Activated gamma-delta T cell treated with anti-CD3 and anti-CD28 coated beads, Interleukin-2, amount 50 U/mL, for 16 hours (primary cell): ENCODE measurements at places on chromosomes 4 and X.

DNA sequence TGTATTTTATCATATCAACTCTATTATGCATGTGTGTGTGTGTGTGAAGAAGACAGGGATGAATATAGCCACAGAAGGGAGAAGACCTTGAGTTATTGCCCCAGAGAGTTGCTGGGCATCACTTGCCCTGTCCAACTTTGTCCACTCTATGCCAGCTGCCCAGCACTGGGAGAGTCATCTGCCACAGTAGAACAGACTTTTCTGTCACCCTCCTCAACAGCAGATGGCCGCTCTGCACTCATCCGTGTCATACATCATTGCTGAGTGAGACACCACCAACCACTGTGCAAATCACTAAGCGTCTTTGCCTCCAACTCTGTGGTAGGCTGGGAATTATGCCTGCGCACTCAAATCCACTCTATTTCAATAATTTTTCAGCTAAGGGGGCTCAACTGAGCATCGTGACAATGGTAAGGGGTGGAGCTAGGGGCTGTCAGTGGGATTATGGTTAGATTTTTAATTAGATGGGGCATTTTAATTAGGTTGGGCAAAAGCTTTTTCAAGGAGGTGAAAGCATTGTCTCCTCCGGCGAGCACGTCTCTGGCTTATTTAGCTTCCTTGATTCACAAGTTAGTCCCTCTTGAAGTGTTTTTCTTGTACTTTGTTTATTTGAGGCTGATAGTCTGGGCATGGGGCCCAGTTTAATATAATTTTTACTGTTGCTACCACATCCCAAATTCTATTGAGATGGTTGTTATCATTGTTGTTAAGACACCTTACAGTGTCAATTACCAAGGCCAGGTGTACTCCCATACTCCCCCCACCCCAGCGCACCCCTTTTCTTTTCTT, 100.1 kb upstream of the KLF3 start:
- no peak for DNase-seq

DNA sequence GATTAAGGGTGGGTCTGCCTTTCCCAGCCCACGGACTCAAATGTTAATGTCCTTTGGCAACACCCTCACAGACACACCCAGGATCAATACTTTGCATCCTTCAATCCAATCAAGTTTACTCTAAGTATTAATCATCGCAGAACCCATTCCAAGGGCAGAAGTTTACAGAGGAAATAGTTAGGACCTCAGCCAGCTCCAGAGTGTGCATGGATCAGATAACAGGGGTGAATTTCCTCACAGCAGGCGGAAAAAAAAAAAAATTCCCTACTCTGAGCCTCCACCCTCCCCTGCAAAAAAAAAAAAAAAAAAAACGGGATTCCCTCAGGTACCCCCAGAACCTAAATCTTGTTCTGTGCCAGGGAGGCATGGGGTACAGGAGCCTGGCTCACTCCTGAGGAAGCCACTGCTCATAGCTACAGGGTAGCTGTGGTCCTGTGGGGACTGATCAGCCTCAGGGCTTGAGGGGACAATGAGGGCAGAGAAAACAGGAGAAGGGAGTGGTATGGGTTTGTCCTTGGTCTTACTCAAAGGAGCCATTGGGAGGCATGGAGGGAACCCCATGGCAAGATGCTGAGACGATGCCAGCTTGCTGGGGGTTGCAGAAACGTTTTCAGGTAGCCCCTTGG, 113.0 kb downstream of the DHRSX start:
- no peak for DNase-seq

DNA sequence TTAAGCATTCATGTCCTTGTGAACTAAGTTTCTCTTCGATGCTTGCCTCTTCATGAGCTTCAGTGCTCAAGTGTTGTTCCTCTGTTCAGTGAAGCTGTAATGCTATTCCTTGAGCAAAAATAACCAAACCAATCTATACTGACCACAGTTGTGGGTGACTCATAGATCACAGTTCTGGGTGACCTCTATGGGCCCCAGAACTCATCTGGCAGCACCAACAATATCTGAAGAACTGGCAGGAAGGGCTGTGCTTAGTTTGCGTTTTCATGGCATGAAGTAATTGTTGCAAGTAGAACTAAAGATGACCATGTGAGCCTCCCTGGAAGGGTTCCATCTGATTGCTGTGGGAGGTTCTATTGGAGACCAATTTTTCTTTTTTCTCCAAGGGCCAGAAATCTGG, 106.2 kb downstream of the CCNG2 start:
- no peak for DNase-seq

DNA sequence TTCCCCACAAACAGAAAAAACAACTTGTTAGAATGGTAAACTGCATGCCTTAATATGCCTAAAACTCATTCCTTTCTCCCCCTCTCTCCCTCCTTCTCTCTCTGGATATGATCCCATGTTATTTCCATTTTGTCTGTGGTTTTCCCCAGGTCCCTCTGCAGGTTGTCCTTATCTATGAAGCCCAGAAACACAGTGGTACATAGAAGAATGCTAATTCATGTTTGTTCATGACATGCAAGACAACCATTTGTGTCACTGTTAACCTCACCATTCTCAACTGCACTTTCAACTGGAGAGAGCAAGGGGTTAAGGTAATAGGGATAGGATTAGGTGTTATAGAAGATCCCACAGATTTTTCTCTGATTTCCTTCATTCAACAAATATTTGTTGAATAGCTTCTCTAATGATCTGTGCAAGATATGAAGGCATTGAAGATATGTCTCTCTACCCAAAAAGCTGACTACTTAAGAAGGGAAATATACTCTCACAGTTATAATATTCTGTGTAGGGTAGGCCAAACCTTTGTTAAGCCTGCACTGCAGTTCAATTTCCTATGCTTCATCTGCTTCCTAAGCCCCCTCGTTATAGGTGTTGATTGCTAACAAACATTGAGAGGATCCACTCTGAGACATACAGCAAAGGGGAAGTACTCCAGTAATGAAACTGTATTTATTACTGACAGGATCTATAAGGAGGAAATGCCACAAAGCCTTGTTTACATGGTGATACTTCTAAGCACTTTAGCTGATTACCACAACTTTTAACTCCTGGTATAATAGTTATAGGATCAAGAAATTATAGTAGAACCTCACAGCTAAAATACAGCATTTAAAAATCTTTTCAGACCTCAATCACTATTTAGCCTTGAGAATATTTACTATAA, 96.1 kb downstream of the FRYL start:
- no peak for DNase-seq

DNA sequence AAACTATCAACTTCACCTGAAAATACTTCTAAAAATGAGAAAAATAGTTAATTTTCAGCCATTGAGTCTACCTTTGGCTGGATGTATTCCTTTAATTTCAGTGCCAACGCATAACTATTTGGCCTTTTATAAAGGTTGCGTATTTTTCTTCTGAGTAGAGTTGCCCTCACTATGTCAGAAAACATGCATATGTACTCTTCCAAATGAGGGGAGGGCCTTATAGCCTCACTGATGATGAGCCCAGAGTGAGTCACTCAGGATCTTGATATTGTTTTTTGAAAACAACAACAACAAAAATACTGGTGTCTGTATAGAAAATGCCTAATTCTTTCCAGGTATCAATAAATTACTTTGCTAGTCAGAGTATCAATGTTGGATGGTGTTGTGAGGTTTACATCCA, 349.3 kb downstream of the FBXO8 start:
- DNase-seq: no peak

- DNase-seq: no peak
Observed at GRCh38 chrX:34598362-34598761, 58.7 kb downstream of the TMEM47 start.

- no peak for DNase-seq
Observed at GRCh38 chr4:40314951-40315350, 20.2 kb upstream of the CHRNA9 start.

- no peak for DNase-seq
Observed at GRCh38 chr4:109672169-109672930, 30.9 kb downstream of the CASP6 start.

DNA sequence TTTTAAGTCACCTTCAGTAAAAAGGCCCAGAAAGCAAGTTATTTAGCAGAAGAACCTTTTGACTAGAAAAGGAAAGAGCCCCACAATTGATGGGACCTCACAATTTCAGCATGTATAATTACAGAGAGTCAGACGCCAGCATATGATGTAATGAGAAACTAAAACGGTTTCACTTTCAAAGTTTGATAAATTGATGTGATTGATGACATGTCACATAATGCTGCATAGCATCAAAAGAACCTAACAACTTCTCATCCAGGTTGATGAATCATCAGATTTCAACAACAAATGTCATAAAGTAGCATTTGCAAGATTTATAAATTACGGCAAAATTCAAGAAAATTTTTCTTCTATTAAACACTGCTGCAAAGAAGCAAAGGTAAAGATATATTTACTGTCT, 3.9 kb upstream of the GAR1 start:
- DNase-seq: no peak

- DNase-seq: no peak
Observed at GRCh38 chr4:15677507-15677988, 4.1 kb upstream of the FAM200B start.

GRCh38 chr4:86117705-86118302, 242.0 kb downstream of the MAPK10 start:
- DNase-seq: no peak

DNA sequence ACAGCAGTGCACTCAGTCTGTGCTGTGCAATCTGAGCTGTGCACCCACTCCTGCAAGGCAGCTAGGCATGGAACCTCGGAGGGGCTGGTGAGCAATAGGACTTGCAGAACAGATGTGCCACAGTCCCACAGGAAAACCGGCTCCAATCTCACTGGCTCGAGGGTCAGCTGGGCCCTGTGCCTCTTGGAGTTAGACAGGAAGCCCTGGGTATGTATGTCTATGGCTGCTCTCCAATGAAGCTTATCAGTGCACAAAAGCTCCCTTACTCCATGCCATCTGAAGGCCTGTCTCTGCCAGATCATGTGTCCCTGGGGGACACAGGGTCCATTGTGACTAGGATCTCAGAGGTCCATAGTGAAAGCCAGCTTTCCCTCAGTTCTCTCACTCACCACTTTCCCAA, 335.8 kb downstream of the SH3BGRL start:
- DNase-seq: no peak

GRCh38 chrX:68658530-68658929, 11.1 kb downstream of the STARD8 start:
- no peak for DNase-seq

DNA sequence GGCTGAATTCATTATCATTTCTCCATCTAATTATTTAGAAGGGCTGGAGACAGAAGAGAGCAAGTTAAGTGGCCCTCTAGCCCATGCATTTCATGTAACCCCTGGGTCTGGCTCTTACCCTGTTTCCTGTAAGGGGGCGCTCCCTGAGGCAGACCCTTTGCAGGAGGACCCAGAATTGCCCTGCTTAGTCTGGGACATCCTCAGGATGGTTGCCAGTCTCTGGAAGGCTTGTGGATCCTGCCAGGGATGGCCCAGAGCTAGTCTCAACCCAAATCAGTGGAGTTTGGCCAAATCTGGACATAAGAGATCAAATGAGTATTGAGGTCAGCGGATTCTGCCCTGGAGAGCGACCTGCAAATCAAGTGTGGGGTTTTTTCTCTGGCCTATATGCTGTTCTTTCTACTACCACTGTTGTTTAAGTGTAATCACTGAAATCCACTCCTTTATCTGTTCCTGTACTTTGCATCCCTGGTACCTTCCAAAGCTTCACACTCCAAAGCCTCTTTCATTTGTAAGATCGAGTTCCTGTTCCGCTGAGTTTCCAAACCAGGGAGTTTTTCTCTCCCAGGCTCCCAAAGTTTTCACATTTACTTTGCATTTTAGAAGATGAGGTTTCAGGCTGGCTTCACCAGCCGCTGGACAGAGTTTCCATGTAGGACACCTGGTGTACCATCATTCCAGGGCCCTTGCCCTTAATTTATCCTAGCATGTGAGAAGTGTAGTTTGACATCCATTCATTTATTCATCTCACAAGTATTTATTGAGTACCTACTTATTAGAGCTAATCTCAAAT, 6.3 kb downstream of the KLF3 start:
- DNase-seq: no peak

DNA sequence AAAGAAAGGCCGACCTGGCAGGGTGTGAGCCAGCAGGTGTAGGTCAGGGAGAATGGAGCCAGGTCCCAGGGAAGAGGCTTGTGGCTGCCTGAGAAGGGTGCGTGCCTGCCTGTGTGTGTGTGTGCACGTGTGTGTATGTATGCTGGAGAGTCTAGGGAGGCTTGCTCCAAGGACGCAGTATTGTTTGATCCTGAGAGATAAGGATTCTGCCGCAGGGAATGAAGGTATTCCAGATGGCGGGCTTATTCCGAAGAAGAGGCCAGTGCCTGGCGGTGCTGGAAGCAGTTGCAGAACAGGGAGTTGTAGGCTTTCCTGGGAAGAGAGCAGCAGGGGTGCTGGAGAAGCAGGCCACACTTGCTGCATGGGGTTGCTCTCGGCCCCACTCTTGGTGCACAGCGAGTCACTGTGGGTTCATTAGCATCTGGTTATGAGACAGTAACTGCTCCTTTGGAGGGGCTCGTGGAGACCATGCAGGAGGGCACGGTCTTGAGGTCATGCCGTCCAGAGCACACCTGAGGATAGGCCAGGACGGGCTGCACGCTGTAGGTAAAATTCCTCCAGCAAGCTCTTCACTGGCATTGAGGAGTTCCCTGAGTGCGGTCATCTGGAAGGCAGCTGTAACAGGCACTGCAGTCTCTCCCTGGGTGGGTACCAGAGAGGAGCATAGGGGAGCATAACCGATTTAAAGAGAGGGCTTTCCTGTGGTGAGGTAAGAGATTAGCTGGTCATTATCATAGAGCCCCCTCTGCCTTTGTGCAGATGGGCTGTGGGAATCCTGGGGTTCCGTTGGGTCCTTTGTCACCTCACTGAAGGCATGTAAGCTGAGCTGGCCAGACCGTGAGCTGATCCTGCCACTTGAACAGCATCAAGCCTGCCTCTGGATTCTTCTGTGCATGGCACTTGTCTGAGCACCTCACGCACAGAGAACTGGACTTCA, 29.9 kb upstream of the MSANTD1 start:
- DNase-seq: no peak

GRCh38 chrX:147846676-147847075, 65.0 kb upstream of the FMR1 start:
- no peak for DNase-seq

GRCh38 chr4:81919223-81919622, 447.5 kb upstream of the RASGEF1B start:
- no peak for DNase-seq

DNA sequence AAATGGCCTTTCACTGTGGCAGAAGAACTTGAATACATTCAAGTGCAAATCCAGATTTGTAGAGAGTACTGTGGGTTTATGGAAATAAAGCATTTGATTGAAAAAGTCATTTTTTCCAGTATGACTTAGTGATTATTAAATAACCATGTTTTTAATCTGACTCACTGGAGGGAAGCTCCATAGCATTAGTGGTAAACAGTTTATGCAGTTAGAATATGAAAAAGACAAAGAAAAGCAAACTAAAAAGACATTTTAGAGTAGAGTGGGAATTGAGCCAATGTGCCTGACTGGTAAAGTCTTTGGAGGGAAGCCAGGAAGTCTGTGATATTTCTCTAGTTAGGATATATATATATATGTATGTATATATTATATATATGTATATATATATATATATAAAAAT, 53.4 kb downstream of the FAT4 start:
- no peak for DNase-seq

GRCh38 chr4:29224911-29225310, 1495.3 kb upstream of the PCDH7 start:
- DNase-seq: no peak

- DNase-seq: no peak
Observed at GRCh38 chr4:187235456-187236170, 512.0 kb upstream of the FAT1 start.
